Jurkat, Clone E6-1 (cell line): ENCODE measurements at places on chromosomes 11 and 22.

GRCh38 chr22:35834061-35834460 lies 116.4 kb downstream of the APOL5 start:
- no peak for DNase-seq

DNA sequence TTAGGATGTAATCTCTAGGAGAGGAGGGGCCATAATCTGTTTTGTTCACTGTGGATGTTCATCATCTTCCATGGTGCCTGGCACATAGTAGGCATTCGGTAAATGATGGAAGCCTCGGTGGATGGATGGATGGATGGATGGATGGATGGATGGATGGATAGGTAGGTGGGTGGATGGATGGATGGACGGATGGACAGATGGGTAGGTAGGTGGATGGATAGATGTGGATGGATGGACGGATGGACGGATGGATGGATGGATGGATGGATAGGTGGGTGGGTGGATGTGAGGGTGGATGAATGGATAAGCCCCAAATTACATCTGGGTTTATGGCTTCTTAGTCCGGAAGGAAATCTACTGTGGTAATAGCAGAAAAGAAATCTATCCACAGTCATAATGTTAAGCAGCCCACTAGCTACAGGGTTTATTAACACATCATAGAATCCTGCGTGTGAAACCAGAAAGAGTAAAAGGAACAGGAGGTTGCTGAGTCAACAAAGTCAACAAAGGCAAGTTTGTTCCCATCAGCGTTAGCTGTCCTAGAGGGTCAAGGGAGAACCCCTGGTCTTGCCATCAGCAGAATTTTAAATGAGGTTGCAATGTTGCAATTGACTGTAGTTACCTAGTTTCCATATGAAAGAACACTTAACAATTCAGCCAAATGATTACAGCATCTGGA lies 82.8 kb downstream of the C11orf91 start:
- no peak for DNase-seq

DNA sequence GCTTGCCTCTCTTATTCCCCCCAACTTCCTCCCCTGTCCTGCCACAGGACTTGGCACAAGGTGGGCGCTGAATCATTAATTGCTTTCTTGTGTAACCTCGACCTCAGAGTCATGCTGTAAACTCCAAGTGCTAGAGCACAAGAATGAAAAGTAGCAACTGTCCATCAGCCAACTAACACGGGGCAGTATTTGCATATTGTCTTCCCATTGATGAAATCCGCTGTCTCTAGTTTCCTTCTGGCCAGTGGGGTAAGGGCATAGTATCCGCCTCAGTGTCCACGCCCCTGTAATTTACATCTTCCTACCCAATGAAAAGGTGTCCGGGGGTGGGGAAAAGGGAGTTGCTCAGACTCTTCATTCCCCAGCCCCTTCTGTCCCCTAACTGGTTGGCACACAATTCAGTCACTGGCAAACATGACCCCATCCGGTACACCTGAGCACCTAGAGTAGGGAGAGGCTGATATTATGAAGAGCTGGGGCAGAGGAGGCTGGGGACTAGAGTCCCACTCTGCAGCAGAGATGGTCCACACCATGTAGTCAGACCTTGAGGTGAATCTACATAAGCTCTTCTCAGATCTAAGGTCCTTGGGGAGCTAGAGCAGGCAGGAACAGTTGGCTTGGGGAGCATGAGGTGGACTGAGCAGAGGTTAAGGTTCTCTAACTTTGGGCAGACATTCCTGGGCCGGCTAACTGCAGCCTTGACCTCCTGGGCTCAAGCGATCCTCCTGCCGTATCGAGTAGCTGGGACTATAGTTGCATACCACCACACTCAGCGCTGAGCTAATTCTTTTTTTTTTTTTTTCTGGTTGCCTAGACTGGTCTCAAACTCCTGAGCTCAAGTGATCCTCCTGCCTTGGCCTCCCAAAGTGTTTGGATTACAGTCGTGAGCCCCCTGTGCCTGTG lies 6.8 kb upstream of the GGA1 start:
- no peak for DNase-seq

DNA sequence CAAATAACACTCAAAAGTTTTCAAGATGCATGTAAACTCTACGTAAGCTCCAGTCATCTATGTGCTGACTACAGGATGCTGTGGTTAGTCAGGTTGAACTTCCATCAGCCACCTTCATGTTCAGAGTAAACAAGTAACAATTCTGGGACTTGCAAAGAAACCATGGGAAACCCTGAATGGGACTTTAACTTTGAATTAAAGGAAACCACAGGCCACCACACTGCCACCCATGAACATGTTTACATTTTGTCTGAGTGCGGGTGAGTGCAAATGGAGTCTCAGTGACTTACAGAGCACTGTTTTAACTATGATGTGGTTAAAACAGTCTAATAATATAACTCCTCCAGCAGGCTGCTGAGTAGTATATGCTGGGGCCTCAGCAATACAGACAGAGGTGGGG lies 12.9 kb upstream of the SYTL2 start:
- DNase-seq = peak; percentile 90

- no peak for DNase-seq
Measured at GRCh38 chr11:119685111-119685746, 43.8 kb downstream of the NECTIN1 start.

DNA sequence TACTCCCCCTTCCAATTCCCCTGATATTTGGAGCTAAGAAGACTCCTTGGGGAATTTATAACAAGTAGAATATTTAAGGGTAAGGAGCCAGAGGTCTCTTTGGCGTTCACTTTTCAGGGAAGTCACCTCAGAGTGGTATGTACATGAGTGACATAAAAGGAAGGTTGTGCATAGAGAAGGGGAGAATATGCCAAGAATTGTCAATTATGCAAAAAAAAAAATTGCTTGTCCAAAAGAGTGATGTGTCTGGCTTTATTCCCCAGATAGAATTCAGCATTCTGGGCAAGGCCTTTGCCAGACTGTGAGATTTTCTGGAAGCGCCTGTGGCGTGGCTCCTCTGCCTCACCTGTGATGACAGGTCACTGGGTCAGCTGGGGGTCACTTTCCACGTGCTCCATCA lies 170.2 kb downstream of the MIAT start:
- no peak for DNase-seq

GRCh38 chr22:17198170-17199002 lies 20.8 kb downstream of the ADA2 start:
- DNase-seq = no peak

DNA sequence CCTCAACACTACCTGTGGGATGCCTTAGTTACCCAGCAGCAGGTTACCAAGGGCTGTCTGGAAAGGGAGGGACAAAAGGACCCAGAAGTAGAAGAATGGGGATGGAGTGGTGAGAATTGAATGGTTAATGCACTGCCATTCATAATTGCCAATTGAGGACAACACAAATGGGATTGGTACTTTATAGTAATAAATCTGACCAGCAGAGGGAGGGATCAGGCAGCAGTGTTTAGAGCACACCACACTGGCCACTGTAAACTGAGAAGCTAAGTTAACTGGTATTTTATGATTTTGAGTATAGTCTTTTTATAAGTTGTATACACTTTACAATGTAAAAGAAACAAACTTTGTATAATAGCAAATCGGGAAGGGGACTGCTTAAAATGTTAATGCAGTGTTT lies 10.7 kb downstream of the TBRG1 start:
- DNase-seq = no peak

GRCh38 chr11:17738151-17738973 lies 3.8 kb downstream of the KCNC1 start:
- DNase-seq = no peak

DNA sequence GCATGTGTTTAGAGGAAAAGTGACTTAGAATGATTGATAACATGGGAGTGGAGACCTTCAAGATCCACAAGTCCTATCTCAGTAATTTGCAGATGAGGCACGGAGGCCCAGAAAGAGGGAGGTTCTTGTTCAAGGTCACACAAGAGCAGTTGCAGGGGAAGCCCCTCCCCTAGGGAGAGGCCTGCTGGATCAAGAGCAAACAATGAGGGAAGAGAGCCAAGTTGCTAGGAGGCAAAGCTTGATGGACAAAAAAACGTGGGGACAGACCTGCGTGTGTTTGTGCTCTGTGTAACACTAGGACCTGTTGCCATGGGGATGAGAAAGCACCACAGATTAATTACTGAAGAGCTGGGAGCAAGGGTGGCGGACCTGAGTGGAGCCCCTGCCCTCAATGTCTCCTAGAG lies 6.4 kb upstream of the MFRP start:
- no peak for DNase-seq

- no peak for DNase-seq
Measured at GRCh38 chr11:72630104-72630852, 43.9 kb downstream of the PDE2A start.

GRCh38 chr11:44797886-44798606 lies 71.3 kb downstream of the TSPAN18 start:
- no peak for DNase-seq

GRCh38 chr11:80815752-80816453 lies 1375.1 kb upstream of the TENM4 start:
- no peak for DNase-seq

GRCh38 chr11:44979543-44980399 lies 29.1 kb upstream of the TP53I11 start:
- DNase-seq = no peak

- peak; percentile 76 for DNase-seq
Measured at GRCh38 chr11:68751331-68751856, at the start of gene TESMIN. Gene TESMIN (minus strand): TSS chr11:68751520. CDS start chr11:68750660, 860 bp downstream.

DNA sequence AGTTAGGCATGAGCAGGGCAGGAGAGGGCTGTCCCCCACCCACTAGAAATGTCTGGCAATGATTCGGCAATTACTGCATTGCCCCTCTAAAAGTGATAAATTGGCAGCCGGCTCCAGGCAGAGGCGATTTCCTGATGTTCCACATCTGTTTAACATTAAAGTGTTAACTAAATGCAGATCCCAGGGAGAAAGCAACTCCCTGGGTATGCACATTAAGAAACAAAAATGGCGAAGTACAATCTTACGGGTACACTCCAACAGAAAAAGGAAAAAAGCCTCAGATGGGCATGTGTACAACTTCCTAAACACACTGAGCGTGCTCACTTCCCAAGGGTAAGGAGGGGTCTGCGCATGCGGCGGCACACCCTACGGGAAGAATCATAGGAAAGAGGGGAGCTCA lies 314.4 kb downstream of the CASP12 start:
- DNase-seq = no peak

DNA sequence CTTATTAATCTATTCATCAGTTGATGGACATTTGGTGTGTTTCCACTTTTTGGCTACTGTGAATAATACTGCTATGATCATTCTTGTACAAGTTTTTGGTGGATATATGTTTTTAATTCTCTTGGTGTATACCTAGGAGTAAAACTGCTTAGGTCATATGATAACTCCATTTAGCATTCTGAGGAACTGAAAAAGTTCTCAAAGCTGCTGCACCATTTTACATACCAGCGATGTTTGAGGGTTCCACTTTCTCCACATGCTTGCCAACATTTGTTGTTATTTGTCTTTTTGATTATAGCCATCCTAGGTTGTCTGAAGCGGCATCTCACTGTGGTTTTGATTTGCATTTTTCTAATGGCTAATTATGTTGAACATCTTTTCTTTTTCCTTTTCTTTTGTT lies 4.1 kb upstream of the ACER3 start:
- DNase-seq = no peak

DNA sequence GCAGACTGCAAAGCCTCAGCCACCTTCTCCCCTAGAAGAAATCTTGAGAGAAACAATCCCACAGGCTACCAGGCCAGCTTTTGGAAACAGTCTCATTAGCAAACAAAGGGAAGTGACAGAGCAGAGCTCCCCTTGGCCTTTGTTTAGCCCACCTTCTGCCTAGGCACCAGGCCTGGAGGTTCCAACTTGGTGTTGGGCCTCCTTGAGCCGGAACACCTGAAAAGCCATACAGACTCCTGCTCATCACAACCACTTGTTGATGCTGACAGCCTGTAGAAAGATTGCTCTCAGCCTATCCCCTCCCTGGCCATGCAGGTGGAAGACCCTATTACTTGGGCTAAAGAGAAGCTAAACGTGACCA lies 26.6 kb downstream of the KCNQ1OT1 start:
- no peak for DNase-seq

- no peak for DNase-seq
Measured at GRCh38 chr11:66059966-66060680, 8.0 kb downstream of the SF3B2 start.

DNA sequence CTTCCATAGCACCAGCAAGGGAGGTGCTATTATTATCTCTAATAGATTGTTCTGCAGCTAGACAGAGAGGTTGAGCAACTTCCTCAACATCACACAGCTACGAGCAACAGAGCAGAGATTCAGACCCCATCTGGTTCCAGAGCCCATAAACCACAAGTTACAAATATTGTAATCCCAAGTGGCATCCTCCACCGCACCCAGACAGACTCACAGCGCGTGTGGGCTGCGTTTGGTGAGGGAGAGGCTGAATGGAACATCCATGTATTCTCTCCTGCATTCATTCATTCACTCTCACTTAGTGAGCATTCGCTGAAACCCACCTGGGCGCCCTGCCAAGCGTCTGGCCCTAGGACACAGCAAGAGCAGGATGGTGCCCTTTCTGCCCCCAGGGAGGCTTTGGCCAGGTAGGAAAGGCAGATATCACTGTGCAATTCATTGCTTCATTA lies 33.5 kb downstream of the LIF start:
- DNase-seq = peak; percentile 48

DNA sequence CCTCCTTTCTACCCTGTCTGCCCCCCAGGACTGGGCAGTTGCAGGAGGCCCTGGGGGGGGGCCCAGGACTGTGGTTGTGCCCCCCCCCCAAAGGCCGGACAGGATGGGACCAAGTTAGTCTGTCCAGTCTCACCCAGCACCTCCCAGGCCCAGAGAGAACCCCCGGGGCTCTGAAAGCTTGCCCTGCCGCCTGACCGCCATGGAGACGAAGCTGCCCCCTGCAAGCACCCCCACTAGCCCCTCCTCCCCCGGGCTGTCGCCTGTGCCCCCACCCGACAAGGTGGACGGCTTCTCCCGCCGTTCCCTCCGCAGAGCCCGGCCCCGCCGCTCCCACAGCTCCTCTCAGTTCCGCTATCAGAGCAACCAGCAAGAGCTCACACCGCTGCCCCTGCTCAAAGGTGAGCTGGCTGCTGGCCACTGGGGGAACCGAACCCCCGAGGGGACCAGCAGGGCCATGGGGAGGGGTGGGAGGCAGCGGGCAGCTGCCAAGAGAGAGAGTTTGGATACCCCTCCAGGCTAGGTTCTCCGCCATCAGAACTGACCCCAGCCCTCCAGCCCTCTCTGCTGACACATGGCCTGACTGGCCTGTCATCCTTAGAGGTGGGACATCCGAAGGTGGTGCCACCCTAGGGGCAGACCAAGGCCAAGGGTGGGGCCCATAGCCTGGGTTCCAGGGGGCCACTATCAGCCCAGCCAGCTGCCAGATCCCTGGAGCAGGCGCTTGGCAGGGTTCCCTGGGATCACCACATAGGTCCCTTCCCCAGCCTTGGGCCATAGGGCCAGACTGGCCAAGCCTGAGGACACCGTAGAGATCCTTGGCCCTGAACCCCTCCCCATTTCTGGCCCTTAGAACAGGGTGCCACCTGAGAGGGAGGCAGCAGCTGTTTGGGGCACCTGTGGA lies 1.3 kb downstream of the PPP2R5B start:
- DNase-seq = no peak

- no peak for DNase-seq
Measured at GRCh38 chr11:76734456-76735420, 48.4 kb upstream of the TSKU start.

- DNase-seq = no peak
Measured at GRCh38 chr11:62390237-62390636, 28.6 kb upstream of the SCGB1A1 start.

- no peak for DNase-seq
Measured at GRCh38 chr22:35191412-35191811, 65.9 kb upstream of the HMGXB4 start.
